ENCODE measurements at places on chromosomes 13 and 19.

- no peak for DNase-seq
These were observed 28.6 kb upstream of the MIR17HG start for GRCh38 chr13:91318886-91319285.

DNA sequence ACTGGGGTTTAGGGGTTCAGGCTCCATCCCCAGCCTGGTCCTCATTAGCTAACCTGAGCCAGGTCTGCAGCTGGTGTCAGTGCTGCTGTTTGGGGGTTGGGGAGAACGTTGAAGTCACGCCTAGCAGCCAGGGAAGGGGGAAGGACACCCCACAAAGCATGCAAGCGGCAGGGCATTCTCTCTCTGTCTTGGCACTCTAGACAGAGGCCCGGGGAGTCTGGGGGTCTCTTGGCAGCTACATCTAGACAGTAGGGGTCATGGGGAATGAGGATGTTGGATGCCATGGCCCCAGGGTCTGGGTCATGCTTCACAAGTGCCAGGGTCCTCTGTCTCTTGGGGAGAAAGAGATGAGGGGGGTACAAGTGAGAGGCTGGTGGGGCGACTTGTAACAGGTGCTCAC is 2.6 kb downstream of the ERICH4 start:
- DNase-seq = no peak

GRCh38 chr13:40983725-40984667 is 35.1 kb downstream of the ELF1 start:
- DNase-seq = peak; percentile 35

GRCh38 chr19:39238944-39239343 is 5.9 kb downstream of the IFNL3 start:
- no peak for DNase-seq

DNA sequence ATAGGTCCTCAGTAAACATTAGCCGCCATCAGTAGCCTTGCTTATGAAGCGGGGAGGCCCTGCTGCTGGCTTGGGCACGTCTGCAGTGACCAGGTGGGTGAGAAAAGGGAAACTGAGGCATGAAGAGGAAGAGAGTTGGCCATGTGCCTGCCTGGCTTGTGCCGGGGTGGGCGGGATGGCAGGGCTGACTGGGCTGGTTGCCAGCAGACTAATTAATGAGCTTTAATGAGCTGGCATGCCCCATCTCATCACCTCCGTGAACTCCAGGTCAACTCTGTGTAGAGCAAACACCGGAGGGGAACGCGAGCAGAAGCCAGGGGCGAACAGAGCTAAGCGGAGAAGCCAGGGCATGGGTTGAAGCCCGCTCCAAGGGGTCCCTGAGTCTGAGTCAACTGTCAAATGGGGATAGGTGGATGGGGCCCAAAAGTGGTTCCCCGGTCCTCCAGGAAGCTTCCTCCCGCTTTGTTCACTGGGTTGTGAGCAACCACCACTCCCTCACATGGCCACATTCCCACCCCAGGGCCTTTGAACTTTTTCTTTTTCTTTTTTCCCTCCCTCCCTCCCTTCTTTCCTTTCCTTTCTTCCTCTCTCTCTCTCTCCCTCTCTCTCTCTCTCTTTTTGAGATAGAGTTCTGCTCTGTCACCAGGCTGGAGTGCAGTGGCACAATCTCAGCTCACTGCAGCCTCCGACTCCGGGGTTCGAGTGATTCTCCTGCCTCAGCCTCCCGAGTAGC is 8.7 kb downstream of the NR2F6 start:
- no peak for DNase-seq

- DNase-seq = peak; percentile 54
These were observed 35.6 kb downstream of the EFNB2 start for GRCh38 chr13:106499896-106500295.

DNA sequence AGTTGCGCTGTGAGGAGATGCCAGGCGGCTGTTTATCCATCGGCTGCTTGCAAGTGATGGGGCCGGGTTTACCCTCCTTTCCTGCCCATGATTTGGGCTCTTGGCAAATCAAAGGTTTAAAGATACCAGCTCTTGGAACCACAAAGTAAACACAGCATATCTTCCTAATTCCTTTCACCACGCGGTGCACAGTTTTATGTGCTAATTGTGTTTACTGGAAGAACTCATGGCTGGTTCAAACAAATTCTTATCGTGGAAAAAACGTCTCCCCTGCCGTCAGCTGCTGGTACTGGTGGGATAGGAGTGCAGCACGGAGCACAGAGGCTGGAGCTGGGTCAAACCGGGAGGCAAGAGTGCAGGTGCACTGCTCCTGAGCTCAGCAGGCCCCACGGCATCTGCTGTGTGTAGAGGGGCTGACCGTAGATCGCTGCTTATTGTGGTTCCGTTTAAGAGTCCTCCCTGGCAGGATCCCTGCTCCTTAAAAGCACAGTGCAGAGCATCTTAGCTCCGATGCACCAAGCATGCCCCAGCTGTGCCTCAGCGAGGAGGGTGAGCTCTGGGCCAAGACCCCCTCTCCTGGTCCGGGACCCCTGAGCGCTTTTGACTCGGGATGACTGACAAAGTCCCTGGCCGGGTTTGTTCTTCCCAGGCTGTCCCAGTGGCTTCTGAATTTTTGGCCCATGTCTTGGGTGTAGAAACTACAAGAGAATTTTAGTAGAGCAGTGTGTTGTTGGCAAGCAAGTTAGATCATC is 51.3 kb upstream of the GAS6 start:
- no peak for DNase-seq

DNA sequence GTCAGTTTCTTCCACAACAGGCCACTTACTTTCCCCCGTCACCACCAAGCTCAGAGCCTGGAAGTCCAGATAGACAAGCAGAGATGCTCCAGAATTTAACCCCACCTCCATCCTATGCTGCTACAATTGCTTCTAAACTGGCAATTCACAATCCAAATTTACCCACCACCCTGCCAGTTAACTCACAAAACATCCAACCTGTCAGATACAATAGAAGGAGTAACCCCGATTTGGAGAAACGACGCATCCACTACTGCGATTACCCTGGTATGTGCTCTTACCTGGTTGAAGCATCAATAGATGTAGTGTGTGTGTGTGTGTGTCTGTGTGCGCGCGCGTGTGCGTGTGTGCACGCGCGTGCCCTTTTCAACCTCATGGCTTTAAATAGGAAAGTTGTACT is 3.7 kb downstream of the KLF5 start:
- no peak for DNase-seq

DNA sequence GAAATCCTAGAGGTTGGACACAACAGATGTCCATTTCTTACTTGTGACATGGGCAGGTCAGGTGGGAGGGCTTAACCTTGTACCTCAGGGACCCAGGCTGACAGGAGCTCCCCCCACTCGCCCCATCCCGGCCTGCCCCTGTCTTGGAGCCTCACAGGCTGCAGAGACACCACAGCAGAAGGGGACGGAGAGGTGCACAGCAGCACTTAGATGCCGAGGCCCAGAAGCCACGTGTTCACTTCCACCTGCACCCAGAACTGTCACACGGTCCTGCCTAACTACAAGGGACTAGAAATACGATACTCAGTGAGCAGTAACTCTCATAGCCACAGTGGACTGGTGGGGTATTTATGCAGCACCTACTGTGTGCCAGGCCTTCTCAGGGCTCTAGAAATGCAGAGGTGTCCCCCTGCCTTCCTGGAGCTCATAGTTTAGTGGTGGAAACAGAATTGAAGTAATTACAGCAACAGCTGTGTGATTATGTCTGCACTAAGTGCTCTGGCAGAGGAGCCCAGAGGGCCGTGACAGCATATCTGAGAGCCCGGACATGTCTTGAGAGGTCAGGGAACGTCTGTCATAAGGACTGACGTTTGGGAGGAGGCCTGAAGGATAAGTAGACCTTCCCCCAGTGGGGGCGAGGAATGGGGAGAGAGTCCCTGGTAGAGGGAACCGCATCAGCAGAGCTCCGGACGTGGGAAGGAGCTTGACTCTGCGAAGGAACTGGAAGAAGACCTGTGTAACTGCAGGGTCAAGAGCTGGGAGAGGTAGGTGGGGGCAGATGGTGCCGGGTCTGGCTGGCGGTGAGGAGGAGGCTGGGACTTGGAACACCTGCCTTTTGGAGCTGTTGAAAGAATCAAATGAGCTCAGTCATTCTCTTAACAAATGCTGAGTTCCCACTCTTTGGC is 130.0 kb downstream of the SIPA1L3 start:
- DNase-seq = no peak

DNA sequence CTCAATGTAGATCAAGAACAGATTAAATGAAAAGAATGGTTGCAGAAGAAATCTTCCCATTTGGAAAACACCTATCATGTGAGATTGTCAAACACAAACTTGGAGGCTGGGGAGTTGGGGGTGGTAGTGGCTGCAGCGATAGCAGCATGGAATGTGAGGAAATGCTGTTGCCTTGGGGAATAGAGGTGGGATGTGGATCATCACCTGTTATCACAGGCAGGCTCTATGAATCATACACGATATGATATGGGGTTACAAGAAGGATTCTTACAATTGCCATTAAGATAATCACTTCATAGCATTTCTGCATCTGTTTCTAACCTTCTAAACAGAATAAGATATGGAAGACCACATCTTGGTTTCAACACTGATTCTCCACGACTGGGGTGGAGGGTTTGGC is 88.7 kb downstream of the RNASEH2B start:
- no peak for DNase-seq

DNA sequence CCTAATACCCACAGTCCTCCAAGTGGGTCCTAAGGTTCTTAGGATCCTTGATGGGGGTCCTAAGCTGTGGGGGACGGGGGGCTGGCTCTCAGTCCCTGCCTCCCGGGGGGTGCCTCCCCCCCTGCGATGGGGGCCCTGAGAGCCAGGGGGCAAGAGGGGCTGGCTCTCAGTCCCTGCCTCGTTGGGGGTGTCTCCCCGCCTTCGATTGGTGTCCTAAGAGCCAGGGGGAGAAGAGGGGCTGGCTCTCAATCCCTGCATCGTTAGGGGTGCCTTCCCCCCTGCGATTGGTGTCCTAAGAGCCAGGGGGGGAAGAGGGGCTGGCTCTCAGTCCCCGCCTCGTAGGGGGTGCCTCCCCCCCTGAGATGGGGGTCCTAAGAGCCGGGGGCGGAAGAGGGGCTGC is 37.0 kb downstream of the SLC25A30 start:
- DNase-seq = no peak

GRCh38 chr19:52898101-52898500 is 666 bp upstream of the ZNF320 start:
- no peak for DNase-seq

DNA sequence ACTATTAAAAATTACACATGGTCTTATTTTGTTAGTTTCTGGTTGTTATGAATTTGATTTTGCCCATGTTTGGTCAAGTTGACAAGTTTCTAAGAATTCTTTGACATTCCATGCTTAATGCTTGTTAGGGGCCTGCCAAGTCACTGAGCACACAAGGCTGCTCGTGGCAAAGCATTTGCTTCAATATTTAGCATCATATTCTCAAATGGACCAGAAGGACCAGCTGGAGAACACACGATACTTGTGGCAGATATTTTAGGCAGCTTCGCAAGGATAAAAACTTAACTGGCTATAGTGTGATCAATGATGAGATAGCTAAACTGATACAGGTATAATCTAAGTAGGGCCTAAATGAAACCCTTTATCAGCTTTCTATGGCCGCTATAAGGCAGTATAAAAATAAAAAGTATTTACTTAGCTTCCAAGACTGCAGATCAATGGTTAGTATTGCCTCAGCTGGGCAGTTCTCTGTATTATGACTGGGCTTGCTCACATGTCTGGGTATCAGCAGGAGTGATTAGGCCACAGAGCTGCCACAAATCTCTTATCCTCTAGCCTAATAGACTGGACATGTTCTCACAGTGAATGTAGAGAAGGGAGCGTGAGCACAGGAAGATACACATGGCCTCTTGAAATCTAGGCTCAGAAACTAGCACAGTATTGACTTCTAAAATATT is 155.9 kb upstream of the SPRY2 start:
- no peak for DNase-seq

- DNase-seq = peak; percentile 88
These were observed at the start of gene SAMD1 for GRCh38 chr19:14090509-14091080. Gene SAMD1 (minus strand): TSS chr19:14090751.

DNA sequence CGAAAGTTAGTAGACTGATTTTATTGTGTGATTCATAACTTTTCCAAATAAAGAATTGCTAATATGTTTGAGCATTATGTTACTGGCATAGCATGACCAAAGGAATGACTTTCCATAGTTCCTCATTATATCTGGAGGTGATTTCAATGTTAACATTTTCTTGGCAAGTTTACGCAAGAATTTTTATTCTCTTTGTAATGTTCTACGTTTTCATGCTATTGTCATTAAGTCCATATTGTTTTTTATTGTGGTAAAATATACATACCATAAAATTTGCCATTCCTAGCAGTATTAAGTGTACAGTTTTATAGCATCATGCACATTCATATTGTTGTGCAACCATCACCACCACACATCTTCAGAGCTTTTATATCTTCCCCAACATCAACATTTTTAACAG is 14.8 kb downstream of the KCTD12 start:
- DNase-seq = no peak

Measured in globus pallidus (tissue), 1 donor.